Vagina (tissue), 2 donors: ENCODE measurements at places on chromosomes 5 and 9.

GRCh38 chr5:146820987-146821386 lies 57.6 kb downstream of the PPP2R2B start:
- H3K36me3 ChIP-seq = no peaks in the 10 kb centered on the region
- no peak overlapping the region for H3K4me3 ChIP-seq
- no peaks in the 10 kb centered on the region for H3K4me1 ChIP-seq
- no peak overlapping the region for H3K27ac ChIP-seq

GRCh38 chr5:179879003-179879689 lies 20.5 kb upstream of the MRNIP start:
- H3K4me1 ChIP-seq = peaks cover 8% of the 10 kb centered on the region
- H3K27ac ChIP-seq = no peak overlapping the region
- H3K27me3 ChIP-seq = no peaks in the 10 kb centered on the region
- DNase-seq = no peak
- H3K36me3 ChIP-seq = peaks cover 62% of the 10 kb centered on the region

GRCh38 chr5:115850744-115851416 lies 9.1 kb downstream of the AP3S1 start:
- no peak overlapping the region for H3K4me3 ChIP-seq
- no peak for DNase-seq
- H3K36me3 ChIP-seq = no peaks in the 10 kb centered on the region
- peak overlapping the region; percentile 9 for H3K27ac ChIP-seq
- H3K4me1 ChIP-seq = peaks cover 38% of the 10 kb centered on the region
- H3K27me3 ChIP-seq = no peaks in the 10 kb centered on the region

DNA sequence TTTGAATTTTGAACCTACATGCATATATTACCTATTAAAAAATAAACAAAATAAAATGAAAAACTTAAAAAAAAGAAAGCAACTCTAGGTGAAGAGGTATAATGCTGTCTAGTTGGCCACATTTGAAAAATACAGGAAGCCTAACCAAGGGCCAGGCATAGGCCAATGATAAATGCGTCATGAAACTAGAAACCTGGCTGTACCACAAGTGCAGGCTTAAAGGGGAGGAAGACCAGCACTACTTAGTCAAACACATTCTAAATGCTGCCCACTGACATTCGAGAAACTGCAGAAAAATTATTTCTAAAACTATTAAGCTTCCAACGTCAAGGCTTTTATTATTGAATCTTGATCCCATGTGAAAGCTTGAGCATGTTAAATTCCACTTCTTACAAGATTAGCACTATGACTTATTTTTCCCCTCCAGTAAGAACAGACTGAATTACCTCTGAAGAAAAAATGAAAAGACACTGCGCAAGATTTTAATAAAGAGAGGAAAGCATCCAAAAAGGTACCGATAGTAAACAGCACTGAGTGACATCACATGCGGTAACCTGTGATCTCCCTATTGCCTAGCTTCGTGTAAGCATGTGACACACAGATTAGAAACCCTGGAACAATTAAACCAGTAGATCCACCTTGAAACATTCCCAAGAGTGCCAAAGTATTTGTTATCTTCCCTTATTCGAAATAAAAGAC lies 16.2 kb downstream of the CDC14B start:
- no peaks in the 10 kb centered on the region for H3K4me1 ChIP-seq
- DNase-seq = no peak
- no peak overlapping the region for H3K4me3 ChIP-seq
- peak overlapping the region; percentile 15 for H3K27ac ChIP-seq

DNA sequence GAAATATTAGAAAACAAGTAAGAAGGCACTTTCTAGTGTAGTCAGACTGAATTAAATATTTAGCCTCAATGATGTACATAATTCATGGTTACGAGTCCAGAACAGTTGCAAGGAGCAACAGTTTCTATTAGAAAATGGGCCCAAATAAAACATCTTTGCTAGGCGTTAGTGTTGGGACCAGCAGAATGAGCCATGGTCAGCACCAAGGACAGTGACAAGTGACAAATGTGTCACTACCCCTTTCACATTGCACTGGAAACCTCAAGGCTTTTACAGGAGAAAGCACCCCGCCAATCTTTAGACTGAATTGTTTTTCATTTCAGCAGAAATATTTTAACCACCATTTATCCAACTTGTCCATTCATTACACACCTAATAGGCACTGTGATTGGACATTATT lies 301.3 kb upstream of the ADCY2 start:
- no peaks in the 10 kb centered on the region for H3K27me3 ChIP-seq
- no peak overlapping the region for H3K4me3 ChIP-seq
- no peaks in the 10 kb centered on the region for H3K4me1 ChIP-seq
- DNase-seq = no peak
- no peak overlapping the region for H3K27ac ChIP-seq

DNA sequence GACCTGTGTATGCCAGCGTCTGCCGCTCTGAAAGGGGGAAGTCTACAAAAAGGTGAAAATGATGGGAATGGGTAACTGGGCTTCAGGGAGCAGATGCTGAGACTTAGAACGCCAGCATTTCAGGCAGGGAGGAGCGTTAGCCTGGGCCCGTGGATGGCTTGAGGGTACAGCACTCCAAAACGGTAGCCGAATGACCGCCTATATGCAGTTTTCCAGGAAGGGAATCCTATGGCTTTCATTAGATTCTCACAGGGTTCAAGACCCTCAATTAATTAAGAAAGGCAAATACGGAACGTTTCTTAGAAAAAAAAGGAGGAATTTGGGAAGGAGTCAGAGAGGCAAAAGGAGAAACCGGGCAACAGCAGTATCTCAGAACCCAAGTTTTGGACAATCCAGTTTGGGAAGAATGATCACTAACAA lies 639 bp downstream of the AMACR start:
- DNase-seq = no peak
- H3K36me3 ChIP-seq = no peaks in the 10 kb centered on the region
- no peaks in the 10 kb centered on the region for H3K27me3 ChIP-seq
- peak overlapping the region; percentile 75 for H3K4me3 ChIP-seq
- H3K4me1 ChIP-seq = peaks cover 28% of the 10 kb centered on the region
